Urothelium cell line (cell line): ENCODE measurements at places on chromosomes 1 and 21.

- no peak for DNase-seq
Observed at GRCh38 chr1:222654849-222655248, 37.0 kb downstream of the MIA3 start.

DNA sequence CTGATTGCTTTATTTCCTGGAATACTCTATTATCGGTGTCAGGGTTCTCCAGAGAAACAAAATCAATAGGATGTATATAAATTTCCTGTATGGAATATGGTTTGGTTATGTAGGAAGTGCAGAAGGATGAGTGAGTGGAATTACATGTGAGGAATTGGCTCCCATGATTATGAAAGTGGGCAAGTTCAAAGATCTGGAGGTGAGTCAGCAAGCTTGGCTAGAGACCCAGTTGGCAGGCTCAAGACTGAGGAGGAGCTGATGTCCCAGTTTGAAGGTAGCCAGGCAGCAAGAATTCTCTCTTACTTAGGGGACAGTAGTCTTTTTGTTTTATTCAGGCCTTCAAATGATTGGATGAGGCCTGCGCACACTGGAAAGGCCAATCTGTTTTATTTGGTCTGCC lies 57.5 kb downstream of the MAP3K7CL start:
- DNase-seq = peak; percentile 82

- peak; percentile 62 for DNase-seq
Observed at GRCh38 chr1:218656301-218657037, 311.3 kb downstream of the TGFB2 start.

DNA sequence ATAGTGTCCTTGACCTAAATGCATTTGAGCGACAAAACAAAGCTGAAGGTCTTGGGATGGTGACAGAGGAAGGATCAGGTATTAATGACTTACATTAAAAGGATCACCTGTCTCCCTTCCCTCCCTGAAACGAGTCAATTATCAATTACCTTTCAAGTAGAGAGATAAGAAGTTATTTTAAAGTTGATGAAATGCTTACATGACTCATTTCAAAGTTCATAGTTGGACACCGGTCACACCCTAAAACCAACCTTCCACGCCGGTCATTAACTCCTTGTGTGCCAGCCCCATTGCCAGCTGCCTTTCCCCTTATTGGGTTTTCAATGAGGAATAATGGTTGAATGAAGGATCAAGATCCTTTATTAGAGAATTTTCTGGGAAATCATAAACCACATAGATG lies 129.8 kb downstream of the ZP4 start:
- DNase-seq = peak; percentile 10

DNA sequence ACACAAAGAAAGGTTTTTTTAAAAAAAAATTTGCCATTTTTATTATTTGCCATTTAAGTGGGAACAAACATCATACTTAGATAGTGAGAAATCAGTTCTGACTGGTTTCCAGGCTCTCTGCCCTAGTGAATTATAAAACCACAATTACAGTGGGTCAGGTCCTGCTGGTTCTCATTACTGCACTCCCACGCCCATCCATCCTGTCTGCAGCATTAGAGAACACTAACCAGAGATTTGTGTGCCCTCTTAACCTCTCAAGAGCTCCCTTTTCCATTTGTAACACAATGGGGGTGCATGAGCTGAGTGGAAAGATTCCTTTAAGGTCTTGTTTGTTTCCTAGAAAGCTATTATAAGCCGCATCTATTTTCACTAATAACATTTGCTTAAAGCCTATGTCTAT lies 489.3 kb downstream of the AMY1C start:
- DNase-seq = no peak
